ENCODE measurements at places on chromosomes 3 and 15.

- DNase-seq, result no peak
Observed at GRCh38 chr3:159123877-159124276, 322.0 kb downstream of the MFSD1 start.

GRCh38 chr3:35502699-35503098 lies 136.6 kb upstream of the ARPP21 start:
- DNase-seq, result no peak

- DNase-seq, result no peak
Observed at GRCh38 chr15:78406016-78406585, 31.9 kb upstream of the IREB2 start.

DNA sequence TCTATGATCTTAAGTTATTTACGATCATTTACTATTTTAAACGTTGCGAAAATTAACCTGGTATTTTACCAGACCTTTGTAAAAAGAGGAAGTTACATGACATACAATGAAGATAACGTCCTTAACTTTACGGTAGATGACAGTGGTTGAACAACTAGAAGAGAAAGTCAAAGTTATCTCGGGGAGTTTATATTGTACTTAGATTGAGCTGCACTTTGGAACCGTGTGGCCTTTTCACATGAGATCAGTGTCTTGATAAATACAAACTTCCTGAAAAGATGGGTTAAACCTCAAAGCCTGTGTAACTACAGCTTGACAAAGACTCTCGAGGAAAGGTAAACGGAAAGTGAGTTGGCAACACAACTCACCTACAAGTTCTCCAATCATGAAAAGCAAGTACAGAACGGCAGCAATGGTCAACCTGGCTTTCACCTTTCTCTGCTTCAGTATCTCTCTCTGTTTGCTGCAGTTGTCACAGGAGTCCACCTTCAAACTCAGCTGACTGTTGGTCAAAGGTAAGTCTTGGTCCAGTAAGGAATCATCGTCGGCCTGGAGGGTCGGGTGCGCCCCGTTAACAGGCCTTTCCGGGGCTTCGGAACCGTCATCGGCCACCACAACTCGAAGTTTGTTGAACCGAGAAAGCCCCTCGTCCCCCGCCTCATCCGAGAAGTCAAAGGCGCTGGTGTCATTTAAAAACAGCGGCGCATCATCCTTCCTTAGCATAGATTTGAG lies 793 bp downstream of the SLC30A4 start:
- DNase-seq, result no peak

DNA sequence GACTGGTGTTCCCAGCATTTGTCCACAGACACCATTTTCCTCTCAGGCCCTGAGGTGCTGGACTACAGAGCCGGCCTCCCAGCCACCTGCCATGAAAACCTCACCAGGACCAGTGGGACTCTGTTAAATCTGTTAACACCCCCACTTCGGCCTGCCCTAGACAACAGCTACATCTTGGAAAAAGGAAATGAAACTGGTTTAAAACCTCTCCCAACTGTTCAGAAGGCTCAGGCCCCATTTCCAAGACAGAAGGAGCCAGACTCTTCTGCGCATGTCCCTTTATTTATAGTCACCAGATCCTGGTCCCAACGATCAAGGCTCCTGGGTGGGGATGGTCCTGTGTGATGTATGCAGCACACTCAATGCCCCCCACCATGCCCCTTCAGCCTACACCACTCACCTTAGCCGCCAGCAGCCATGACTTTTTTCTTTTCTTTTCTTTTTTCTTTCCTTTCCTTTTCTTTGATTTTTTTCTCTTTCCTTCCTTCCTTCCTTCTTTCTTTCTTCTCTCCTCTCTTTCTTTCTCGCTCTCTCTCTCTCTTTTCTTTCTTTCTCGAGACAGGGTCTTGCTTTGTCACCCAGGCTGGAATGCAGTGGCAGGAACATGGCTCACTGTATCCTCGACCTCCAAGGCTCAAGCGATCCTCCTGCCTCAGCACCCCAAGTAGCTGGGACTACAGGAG lies 25.5 kb upstream of the FLNB start:
- DNase-seq, result no peak

GRCh38 chr3:102037209-102037608 lies 187.9 kb downstream of the NFKBIZ start:
- no peak for DNase-seq

DNA sequence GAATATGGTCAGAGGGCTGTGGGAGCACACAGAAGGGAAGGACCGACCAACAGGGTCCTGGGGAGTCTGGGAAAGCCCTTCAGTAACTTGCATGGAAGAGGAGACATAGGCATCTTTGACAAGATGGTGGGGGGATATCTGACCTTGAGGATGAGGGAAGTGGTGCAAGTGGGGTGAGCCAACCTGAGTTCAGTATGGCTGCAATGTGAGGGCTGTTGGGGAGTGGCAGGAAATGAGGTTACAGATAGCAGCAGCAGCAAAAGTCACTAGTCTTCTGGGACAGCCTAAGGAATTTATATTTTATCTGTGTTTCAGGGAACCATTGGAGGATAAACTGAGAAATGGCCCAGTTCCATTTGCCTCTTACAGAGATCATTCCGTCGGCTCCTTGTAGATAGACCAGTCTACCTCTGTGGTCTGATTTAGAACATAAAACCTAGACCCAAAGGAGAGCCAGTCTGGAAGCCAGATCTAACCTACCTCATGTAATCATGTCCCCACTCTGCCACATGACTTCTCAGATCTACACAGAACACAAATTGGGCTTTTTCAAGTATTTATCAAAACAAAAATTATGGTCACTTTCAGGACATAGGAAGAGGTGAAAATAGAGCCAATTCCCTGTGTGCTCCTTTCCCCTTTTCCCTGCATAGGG lies 75.6 kb downstream of the ST6GAL1 start:
- no peak for DNase-seq

DNA sequence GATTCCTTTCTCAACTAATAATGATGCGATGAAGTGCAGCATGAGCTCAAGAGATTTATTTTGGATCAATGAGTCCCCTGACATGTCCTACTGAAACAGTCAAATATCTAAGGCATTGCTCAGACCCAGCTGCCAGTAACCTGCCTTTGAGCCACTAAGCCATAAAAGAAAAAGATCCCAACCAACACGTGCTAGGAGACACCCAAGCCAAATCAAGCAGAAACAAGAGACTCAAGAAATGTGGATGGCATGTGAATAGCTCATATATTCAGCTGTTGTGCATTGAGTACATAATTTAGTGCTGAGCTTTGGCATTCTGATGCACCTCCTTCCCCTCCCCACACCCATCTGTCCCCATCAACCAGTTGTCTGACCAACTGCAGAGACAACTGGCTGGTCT lies 29.2 kb downstream of the GJD2 start:
- DNase-seq, result no peak

GRCh38 chr3:34053626-34054025 lies 255.2 kb downstream of the PDCD6IP start:
- DNase-seq, result no peak

- no peak for DNase-seq
Observed at GRCh38 chr3:107452436-107452835, 70.3 kb upstream of the BBX start.

- no peak for DNase-seq
Observed at GRCh38 chr3:156795890-156796481, 30.2 kb upstream of the LEKR1 start.

GRCh38 chr3:43526956-43527355 lies 94.9 kb downstream of the ANO10 start:
- no peak for DNase-seq

GRCh38 chr15:26091184-26091583 lies 228.1 kb upstream of the ATP10A start:
- no peak for DNase-seq

GRCh38 chr3:197029511-197030167 lies at the start of gene MELTF:
TSS of gene MELTF (minus strand) at chr3:197029817. CDS start at chr3:197029702, 115 bp downstream.
- peak; percentile 79 for DNase-seq

DNA sequence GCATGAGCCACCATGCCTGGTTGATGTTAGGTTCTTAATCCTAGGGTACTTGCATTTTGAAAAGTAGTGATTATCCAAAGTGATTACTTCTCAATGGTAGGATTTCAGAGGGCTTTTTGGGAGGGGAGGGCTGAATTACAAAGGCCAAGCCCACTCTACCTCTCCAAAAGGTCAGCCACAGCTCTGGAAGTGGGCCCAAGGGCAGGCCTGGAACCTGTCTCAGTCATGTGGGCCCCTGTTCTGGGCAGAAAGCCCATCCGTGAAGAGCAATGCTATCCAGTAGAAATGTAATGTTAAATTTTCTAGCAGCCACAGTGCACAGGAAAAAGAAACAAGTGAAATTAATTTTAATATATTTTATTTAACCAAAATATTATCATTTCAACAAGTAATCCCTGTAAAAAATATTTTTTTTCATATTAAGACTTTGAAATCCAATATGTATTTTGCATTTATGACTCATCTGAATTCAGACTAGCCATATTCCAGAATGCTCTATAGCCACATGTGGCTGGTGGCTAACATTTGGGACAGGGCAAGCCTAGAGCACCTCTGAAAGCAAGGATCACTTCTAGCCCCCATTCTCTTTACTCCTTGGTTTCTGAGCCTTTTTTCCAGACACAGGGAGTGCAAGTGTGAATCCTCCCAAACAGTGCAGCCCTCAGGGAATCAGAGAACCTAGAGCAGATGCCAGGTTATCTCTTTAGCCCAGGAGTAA lies 16.8 kb downstream of the RFT1 start:
- no peak for DNase-seq

DNA sequence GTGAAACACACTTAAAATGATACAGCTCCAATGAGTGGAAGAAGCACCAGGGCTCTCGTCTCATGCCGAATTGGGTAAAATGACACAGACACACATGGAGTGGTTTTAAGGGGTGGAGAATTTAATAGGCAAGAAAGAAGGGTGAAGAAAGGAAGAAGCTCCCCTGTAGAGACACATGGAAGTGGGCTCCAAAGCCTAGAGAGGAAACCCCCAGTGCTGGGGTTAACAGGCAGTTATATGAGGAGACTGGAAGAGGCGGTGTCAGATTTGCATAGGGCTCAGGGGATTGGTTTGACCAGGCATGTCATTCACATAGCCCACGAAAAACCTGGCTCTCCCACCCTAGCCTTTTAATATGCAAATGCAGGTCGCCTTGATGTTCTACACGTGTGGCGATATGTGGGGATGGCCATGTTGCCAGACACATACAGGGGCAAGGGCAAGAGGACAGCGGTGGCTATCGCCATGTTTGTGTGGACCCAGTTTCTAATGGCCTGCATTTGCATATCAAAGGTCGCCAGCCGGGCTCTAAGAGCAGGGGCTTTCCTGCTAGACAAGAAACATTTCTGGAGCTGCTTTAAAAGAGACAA lies 1.9 kb upstream of the DPH6 start:
- peak; percentile 4 for DNase-seq

- DNase-seq, result no peak
Observed at GRCh38 chr3:22159004-22159695, 408.1 kb upstream of the ZNF385D start.

All from DND-41 (cell line).